ENCODE measurements at places on chromosomes 2 and 18.
A peak's percentile ranks its signal among the peaks of the same experiment; 100 is the strongest.

GRCh38 chr2:201798252-201798913, 8.0 kb upstream of the CDK15 start:
- DNase-seq: peak; percentile 74

DNA sequence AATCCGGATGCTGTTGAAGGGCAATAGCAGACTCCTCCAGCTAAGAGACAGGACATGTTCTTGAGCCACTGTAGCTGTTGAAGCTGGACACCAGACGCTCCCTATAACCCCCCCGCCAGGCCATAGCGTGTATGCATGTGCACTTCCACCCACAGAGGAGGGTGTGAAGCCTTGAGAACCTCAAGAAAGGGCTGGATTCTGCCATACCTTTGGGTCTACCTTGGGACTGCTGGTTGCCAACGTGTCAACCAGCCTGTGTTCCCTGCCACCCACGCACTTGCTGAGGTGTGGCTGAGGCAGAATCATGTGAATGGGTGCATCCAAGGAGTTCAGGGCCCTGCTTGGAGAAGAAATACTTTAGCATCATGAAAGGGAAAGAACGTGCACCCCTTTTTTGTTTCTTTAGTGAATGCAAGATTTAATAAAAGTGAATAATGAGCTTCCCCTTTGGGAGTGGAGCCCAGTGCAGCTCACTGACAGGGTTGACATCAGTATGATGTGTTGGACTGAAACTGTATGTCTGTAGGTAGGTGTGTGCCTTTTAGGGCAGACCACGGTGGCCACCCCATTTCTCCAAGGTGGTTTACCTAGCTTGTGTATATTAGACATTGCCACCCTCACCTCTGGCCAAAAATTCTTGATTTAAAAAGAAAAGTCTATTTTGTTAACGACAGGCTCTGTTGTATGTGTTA, 198.3 kb downstream of the MGAT5 start:
- no peak for DNase-seq

GRCh38 chr2:167157523-167157922, 269.2 kb downstream of the XIRP2 start:
- peak; percentile 66 for DNase-seq

- DNase-seq: no peak
These were observed 123.2 kb upstream of the LRP1B start for GRCh38 chr2:142254031-142254430.

DNA sequence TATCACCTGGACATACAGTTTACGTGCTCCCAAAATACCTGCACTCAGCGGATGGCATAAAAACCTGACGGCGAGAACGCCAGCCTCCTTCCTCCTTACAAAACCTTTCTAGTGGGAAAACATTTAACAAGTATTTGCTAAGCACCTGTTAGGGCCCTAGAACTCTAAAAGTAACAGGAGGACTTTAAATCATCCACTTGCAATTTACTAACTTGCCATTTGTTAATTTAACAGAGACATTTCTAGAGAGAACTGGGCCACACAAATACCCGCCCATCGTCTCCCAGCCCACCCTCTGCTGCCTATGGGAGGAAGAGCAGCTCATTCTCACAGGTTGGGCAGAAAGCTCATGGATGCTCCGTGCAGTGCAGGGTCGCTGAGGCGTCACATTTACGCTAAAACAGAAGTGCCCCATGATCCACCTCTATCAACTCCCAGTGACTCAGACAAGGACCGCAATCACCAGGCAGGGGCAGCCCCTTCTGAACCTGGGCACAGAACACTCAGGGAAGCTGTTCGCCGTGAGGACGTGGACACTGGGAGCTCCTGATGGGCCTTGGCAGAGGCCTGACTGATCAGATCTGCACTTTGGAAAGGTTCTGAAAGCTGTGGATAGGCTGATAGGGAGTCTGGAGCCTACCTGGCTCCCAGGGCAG, 106.9 kb downstream of the HDAC4 start:
- DNase-seq: no peak

- peak; percentile 3 for DNase-seq
These were observed 568.1 kb upstream of the CRIM1 start for GRCh38 chr2:35787302-35788031.
